ENCODE measurements at places on chromosomes 2 and 18. TPM values are rescaled to one million over a fixed set of nuclear protein-coding genes. Genes with fewer than 3 reads are reported as not detected.
A peak's percentile ranks its signal among the peaks of the same experiment; 100 is the strongest.

- DNase-seq, result no peak
Measured at GRCh38 chr2:16215902-16216557, 275.7 kb downstream of the MYCN start.

GRCh38 chr18:6879508-6880195, 150.1 kb downstream of the ARHGAP28 start:
- DNase-seq, result no peak

DNA sequence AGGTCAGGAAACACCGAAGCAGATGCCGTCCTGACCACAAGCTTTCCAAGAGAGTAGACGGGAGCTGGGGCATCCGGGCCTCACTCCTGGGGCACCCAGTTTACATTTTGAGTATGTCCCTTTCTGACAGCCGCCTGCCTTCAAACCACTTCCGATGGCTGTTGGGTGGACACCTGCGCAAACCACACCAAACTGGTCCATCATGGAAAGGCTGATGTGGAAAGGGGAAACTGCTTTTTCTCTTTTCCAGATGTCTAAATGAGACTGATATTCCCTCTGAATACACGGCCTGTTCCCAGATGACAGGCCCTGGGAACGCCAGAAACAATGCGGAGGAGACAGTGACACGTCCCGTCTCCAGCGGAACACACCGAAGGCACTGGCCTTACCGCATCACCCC, 290.0 kb upstream of the SALL3 start:
- no peak for DNase-seq

- DNase-seq, result no peak
Measured at GRCh38 chr2:236934656-236935055, 151.0 kb upstream of the COPS8 start.

GRCh38 chr2:238703053-238703415, 144.9 kb upstream of the TWIST2 start:
- no peak for DNase-seq

The DPY30 gene
- 43.6 TPM for total RNA-seq

The SYT4 gene
- under 0.01 TPM for total RNA-seq

- DNase-seq, result no peak
Measured at GRCh38 chr18:10139783-10140410, 226.1 kb downstream of the VAPA start.

DNA sequence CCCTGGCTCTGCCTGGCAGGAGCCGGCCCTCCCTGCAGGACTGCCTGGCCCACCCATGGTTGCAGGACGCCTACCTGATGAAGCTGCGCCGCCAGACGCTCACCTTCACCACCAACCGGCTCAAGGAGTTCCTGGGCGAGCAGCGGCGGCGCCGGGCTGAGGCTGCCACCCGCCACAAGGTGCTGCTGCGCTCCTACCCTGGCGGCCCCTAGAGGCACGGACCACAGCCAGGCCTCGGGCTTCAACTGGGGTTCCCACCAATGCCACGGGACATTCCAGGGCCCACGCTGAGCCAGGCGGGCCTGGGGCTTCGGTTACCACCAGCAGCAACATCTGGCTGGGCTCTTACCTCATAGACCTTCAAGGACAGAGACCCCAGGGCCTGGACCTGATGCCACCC, 6.1 kb upstream of the GMPPA start:
- DNase-seq, result no peak

The KIAA2012 gene
- total RNA-seq, result not detected

DNA sequence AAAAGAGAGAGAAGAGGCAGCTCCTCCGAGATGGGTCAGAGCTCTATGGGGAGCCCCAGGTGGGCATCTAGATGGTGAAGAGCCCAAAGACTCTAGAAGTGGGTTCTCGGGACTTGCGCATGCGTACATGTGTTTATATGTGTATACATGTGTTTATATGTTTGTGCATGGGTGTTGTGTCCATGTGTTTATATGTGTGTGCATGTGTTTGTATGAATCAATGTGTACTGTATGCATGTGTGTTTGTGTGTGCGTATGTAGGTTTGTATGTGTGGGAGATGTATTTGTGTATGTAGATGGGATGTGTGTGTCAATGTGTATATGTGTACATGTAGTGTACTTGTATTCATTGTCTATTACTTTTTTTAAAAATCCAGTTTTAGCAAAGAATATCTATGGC, 25.6 kb downstream of the DNPEP start:
- no peak for DNase-seq

DNA sequence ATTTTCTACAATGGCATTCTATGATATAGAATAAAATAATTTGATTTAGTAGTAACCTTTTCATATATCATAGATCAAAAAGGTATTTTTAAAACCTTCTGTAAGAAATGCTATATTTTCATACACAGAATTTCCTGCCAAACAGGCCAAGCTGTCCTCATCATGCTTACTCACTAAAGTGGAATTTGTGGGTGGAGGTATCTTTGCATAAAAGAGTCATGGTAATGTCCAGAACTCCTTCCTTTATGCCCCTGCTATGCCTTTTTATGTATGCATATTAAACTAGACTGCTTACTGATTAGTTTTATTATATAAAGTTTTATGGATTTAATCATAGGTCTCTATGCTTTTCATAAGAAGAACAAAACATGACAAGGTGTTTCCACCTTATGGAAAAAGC, 27.5 kb upstream of the MARCHF7 start:
- DNase-seq, result peak; percentile 65

DNA sequence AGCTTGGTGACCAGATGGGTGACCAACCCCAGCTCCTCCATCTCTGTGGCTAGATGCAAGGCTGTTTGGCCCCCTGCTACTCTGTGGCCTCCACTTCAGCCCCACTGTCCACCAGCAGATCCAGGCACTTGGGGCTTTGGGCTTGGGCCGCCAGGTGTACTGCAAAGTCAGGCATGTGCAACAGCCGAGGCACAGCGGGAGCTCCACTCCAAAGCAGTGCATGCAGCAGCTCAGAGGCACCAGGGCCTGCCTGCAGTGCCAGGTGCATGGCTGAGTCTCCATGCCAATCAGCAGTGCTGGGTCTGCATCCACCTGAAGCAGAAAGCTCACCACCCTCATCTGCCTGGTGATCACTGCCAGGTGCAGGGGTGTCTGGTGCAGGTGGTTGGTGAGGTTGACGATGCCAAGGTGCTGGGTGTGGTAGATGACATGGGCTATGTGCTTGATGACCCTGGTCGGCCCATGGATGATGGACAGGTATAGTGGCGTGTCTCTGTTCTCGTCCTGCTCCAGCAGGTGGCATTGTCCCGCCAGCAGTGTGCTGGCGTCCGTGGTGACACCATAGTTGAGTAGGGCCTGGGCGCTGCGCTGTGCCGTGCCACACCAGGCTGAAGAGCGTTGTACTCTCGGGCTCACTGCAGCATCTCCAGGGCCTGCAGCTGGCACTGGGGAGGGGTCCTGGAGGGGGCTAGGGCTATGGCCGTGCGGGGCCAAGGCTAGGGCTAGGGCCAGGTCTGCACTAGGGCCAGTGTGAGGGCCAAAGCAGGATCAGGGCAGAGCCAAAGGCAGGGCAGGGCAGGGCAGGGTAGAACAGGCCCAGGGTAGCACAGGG, 1.0 kb upstream of the ANKRD62 start:
- DNase-seq, result no peak

- no peak for DNase-seq
Measured at GRCh38 chr2:4391013-4391412, 687.6 kb downstream of the DCDC2C start.

DNA sequence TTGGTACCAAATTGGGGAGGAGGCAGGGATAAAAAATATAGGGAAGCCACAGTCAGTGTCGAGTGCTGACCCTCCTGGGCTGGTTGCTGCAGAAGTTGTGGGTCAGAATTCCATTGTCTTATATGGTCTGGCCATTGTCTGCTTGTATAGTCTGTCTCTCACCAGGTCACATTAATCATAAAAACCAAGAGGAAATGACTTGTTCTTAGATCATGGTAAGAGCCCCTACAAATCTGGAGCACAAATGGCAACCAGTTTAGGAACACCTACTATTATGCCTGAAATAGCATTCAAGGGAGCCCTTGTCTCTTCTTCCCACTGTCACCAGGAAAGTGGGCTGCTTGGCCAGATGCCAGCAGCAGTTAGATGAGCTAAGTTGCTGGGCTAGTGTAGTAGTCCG, 119.7 kb upstream of the RMP24 start:
- DNase-seq, result no peak

DNA sequence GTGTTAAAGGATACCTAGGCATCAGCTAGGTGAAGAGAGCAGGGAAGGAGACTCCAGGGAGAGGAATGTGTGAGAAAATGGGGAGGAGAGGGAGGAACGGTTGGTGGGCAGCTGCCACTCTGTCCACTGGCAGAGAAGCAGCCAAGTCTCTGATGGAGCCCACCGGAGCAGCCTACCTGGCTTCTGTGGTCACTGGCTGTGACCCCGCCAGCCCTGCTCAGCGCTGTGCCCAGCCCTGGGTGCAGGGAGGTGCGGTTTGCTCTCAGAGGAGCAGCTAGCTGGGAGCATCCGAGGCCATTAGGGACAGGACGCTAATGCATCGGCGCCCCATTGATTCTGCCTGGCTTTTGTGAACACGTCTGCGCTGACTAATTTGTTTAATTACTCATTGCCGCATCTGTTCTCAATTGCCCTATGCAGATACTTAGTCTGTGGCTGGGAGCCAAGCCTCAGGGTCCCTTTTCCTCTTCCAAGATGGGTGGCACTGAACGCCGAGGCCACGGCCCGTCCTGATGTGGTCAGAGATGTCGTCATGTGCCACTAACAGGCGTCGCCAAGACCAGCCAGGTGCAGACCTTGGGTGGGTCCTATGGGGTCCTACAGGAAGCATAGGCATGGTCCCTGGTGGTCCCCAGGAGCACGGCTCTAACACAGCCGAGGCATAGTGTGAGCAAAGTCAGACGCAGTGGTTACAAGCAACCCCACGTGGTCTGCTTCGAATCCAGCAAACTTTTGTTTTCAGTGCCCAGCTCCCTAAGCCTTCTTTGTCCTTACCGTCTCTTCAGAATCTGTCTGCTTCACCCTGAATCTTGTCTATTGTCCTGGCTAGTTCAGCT, 82.0 kb downstream of the RRM2 start:
- DNase-seq, result no peak

- no peak for DNase-seq
Measured at GRCh38 chr2:29786361-29786760, 135.0 kb downstream of the ALK start.

The UGT1A5 gene
- not detected for total RNA-seq

DNA sequence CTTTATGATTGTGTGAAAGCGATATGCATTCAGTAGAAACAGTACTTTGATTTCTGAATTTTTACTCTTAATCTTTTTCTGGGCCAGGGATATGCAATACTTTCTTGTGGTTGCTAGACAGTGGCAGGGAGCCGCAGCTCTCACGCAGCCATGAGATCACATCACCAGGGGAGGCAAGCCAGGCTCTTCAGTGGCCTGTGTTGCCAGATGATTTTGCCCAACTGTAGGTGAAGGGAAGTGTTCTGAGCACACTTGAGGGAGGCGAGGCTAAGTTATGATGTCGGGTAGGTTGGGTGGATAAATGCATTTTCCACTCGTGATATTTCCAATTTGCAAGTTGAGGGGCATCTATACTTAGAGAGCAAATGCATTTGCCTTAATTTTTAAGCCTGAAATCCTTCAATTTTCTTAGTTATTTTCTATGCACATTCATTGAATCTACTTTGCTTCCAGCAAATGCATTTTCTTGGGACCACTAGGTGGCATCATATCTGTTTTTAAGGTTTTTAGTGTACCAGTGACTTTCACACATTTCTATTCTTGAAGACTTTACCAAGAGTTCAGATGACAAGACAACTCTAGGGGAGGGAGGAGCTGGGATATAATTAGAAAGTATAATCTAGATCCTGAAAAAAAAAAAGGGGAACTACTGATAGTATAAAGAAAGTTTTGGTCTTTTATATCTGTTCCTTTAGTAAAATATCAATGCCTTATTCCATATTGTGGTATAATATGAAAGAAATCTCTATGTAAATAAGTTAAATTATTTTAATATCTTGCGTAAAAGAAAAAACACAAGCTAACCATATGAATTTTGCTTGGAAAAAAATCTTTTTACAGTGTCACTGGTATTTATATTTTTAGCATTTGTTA, 643.3 kb downstream of the SOCS6 start:
- DNase-seq, result peak; percentile 79

DNA sequence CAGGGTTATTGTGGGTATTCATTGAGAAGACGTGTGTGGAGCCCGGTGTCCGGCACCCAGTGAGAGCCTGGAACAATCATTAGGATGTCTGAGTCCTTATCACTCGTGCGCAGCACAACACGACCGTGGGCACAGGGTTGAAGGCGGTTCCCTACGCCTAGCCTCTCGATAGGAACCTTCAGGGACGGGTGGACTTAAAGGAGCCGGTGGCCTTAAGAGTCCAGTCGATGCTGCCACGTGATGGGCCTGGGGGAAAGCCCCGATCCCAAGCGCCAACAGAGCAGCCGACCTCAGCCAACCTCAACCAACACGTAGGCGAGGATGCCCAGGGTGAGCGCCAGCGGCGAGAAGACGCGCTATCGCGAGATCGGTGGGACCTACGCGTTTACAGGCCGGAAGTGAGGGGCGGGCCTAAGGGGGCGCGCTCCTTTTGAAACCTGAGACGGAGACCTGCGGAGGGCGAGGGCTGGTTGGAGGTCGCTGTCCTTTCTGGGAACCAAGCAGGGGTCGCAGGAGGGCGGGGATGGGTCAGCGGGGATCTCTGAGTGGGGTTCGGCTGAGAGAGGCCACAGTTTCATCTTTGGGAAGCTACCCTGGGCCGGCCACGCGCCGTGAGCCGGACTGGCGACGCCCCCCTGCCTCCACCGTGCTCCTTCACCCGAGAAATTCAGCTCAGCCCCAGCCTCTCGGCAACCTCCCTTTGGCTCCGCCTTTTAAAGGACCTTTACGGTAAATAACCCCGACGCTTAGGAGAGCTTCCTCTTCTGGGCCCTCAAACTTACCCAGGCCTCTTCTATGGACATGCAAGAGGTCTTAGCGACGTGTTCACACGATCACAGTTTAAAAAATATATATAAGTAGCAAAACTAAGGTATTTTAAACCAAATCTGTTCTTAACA, 28.3 kb downstream of the WNT10A start:
- peak; percentile 85 for DNase-seq

DNA sequence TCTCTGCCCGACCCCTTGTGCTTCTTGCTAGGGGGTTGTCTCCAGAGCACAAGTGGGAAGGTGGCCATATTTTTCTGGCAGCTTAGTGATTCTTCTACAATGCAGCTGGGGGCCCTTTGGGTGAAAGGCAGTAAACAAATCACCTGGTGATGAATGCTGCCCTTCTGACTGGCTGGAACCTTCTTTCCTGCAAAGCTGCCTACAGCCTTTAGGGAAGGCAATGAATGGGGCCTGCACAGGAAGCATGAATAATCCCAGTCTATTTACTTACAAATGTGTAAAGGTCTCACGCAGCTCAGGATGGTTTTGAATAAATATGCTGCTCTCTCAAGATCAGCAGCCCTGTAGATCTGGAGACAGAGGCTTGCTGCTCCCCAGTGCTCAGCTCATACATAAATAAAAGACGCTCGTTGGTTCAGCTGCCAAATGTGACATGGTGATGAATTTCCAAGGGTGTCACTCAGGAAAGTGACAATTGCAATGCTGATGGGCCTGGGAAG, 289.2 kb downstream of the TDRD15 start:
- no peak for DNase-seq

The FN1 gene
- 3,314 TPM for total RNA-seq

DNA sequence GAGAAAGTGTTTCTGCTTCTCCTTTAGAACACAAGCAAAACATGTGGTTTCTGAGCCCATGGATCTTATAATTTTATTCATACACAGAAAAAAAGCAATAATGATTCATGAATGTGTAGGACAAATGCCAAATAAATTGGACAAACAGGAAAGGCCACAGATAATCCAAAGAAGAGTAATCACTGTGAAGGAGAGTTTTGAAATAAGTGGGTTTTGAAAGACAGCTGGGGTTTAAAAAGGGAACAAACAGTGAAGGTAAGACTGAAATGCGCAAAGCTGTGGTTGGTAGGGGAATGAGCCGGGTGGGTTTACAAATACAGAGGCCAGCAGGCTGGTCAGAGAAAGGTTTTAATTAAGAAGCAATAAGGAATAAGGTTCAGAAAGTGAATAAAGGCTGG, 50.0 kb upstream of the MBOAT2 start:
- peak; percentile 45 for DNase-seq

The OSR1 gene
- 117 TPM for total RNA-seq
